Putamen (tissue), 1 donor: ENCODE measurements at places on chromosomes 3 and 15.

DNA sequence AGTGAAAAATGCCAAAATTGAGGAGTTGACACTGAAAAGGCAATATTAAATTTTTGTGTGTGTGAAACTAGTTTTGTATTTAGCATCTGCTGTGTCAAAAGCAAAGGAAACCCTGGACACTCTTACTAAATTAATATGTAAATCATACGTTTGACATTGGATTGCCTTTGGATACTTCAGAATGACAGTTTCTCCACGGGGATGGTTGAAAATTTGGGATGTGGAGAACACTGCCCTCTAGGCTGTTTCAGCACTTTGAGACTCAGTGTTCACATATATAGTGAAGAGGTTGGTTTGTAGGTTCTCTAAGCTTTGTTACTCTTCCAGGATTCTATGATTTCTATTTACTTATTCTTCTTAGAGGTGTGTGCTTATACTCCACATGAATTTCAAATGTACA, 3.0 kb downstream of the ROBO2 start:
- DNase-seq, result peak; percentile 42

DNA sequence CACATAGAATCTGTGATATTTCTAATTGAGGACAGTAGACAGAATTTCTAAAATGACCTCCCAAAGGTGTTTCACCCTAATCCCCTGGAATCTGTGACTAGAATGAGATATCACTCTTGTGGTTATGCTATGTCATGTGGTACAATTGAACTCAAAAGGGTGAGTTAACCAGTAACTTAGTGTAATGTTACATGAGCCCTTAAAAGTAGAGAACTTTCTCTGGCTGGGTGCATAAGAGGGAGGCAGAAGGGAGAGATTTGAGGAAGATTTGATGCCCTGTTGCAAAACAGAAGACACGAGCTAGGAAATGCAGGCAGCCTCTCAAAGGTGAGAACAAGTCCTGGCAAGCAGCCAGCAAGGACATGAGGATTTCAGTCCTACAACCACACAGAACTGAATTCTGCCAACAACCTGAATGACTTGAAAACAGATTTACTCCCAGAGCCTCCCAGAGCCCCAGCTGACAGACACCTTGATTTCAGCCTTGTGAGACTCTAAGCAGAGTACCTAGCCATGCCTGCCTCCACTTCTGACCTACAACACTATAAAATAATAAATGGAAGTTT, 160.3 kb downstream of the MTHFS start:
- no peak for DNase-seq

DNA sequence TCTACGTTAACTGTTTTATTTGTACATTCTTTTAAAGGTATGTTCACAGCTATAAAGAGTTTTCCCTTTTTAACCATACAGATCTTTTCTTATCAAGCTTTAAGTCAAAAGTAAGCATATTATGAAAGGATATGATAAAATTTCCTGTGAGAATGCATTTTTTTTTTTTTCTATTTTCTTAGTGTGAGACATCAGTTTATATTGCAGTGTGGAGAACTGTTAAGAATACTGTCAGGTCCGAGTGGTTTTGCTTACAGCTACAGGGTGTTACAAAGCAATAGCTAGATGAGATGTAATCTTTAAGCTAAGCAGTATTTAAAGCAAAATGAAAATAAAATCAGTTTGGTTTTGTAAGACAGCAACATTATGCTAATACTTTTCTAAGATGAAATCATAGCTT, 133.2 kb downstream of the SLC25A26 start:
- DNase-seq, result no peak

DNA sequence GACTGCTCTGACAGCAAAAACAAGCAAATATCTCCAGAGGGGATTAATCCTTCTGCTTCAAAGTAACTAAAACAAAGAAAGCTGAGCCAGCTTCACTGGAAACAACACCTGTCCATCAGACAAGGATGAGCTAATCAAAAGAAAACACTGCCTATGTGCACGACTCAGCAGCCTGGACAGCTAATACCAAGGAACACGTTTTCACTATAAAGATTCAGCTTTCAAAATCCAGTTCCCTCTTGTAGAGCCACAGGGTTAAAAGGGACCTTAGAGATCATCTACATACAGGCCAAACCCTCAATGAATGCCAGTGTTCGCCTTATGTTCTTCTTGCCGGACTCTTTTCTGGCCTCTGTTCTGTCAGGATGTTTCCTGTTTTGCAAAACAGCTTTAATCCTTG, 6.9 kb downstream of the TUSC7 start:
- no peak for DNase-seq

DNA sequence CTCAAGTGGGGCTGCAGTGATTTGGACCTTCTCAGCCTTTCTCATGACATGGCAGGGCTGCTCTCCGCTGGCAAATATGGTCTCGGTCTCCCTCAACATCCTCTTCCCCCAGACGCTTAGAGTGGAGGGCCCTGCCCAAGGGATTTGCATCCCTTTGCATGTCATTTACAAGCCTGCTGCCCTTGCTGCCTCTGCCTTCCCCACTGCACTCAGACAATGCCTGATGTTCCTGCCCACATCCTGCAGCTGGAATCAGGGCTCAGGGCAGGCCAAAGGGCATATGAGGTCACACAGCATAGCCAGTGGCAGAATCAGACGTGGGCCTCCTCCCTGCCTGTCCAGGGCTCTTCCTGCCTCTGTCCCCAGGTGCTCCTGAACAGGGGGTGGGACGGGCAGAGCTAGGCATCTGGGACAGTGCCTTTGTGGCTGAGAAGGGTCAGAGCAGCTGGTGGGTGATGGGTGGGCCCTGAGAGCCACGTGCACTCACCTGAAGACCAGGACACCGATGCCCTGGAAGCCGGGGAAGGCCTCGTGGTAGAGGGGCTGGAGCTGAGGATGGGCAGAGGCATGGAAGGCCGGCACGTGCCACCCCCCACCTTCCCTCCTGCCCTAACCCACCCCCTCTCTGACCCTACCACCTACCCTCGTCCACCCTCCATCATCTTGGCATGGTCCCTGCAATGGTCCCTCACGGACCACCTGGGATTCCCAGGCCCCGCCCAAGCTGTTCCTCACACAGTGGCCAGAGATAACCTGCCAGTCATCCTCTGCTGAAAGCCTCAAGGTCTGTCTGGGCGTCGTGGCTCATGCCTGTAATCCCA, 27.4 kb upstream of the GOLGA6C start:
- DNase-seq, result no peak

DNA sequence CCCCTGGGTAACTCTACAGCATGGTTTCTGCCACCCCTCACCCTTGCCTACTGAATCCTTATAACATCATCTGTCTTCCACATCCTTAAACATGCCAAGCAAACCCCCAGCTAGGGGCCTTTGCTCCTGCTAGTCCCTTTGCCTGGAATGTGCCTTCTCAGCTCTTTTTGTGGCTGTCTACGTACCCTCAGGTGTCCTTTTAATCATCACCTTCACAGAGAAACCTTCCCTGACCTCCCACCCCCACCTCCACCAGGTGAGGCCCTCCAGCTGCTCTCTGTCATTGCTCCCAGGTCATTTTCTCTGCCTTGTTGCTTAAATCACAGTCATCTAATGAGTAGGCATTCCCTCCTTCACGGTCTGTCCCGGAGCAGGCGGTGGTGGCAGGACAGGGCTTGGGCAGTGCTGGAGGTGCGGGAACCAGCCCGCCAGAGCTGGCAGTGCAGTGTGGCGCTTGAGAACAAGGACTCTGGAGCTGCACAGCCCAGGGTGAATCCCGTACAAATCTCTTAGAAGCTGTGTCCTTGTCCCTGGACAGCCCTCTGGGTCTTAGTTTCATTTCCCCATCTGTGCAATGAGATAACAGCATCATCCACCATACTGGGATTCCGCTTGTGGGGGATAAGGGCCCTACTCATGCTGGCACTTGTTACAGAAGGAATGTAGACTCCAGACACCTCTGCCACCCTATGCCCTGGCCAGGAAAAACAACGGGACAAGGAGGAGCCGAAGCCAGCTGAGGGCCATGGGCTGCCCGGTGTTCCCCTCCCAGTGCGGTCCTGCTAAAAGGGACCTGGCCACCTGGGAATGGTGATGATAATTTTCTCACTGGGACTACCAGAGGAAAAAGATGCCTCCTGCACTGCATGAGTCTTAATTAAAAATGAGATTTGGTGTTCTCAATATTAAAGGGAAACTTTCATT, 52.1 kb upstream of the IQSEC1 start:
- DNase-seq, result no peak

DNA sequence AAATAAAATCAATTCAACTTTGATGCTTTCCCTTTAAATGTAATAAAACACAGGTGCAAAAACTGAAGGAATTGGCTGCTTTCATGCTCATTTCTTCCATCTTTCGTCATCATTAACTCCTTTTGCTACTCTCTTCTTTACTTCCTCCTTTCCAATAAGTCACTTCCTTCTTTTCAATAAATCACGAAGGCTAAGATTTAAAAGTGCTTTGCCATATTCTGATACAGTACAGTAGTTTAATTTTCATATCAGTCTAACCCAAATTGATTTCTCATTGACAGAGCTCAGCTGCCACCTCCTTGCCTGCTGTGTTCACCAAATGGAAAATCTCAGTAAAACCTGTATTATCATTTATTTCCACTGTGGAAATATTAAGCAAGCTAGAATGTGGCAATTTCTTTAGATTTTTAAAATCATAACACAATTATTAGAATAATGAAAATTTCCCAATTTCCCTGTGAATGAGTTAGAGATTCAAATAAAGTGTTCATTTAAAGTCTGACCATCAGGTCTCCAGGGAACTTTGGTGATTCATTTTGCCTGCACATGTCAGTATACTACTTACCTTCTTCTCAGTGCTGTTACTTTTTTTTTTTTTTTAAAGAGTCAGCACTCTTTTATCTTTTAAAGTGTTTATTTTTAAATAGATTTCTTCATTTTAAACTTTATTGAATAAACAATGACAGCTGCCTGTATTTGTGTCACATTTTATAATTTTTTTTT, 41.6 kb downstream of the NANOGP8 start:
- DNase-seq, result no peak

- DNase-seq, result no peak
These were observed 36.9 kb downstream of the SENP8 start for GRCh38 chr15:72155003-72155621.
